ENCODE measurements at places on chromosomes 5 and 9.

DNA sequence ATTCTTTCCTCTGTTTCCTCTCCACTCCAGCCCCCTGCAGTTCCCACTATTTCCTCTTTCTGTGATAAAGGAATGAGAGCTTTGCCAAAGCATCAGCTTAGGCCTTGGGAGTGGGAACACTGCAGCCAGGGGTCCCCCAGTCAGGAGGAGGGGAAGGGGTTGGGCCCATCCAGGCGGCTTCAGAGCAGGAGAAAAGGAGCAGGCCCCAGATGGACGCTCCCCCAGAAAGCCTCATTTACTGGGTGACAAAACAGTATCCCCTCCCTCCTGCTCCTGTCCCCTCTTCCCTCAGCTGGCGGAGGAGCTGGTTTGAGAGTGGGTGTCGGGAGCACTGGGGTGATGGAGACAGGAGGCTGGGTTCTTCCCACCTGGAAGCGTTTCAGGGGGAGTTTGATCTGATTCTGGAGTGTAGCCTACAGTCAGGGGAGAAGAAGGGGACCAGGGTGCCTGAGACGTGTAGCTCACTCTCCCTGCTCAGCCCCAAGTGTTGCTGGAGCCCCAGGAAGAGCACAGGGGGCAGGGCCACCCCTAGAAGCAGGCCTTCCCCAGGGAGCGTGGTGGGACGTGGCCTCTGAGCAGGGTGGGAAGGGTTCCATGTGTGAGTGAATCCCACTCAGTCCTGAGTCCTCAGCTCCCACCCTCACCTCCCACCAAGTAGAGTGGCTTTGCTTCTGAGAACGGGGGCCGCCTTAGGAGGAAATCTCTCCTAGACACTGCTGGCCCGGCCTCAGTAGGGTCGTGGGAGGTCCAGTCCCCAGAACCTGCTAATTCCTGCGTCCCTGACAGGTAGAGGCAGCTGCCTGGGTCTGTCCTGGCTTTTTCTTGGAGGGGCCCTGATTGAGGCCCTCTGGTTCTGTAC lies 173.1 kb downstream of the CACNA1B start:
- no peak for DNase-seq

DNA sequence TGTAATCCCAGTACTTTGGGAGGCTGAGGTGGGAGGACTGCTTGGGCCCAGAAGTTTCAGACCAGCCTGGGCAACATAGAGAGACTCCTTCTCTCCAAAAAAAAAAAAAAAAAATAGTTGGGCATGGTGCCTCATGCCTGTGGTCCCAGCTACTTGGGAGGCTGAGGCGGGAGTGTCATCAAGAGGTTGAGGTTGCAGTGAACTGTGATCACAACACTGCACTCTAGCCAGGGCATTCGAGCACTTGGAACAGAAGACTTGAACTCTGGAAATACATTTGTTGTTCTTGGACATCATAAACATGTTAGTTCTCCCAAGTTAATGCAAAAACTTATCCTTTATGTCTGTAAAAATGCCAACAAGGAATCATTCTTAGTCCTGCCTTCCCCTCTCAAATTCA lies 29.6 kb downstream of the EHMT1 start:
- DNase-seq, result no peak

DNA sequence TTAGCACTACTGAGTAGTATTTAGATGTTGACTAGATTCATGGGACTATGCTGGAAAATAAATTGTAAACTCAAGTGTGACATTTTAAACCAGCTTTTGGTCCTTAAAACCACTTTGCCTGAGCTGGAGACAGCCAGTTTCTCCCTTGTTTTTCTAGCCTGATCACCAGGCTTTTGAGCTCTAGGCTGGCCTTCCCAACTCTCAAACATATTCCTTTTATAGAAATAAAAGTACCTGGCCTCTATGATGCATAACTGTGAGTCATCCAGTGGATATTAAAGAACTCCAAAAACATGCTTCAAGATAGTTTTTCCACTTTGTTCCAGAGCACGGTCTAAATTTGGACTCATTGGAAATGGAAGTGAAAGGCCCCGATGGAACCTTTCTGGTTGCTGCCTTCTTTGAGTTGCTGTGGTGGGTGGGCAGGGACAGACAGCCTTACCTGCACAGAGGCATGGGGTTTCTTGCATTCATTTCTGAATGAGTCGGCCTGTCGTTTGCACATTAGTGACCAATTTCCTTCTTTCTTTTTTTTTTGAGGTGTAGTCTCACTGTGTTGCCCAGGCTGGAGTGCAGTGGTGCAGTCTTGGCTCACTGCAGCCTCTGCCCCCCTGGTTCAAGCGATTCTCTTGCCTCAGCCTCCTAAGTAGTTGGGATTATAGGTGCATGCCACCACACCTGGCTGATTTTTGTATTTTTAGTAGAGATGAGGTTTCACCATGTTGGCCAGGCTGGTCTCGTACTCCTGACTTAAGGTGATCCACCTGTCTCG lies 43.1 kb downstream of the TRIO start:
- no peak for DNase-seq

DNA sequence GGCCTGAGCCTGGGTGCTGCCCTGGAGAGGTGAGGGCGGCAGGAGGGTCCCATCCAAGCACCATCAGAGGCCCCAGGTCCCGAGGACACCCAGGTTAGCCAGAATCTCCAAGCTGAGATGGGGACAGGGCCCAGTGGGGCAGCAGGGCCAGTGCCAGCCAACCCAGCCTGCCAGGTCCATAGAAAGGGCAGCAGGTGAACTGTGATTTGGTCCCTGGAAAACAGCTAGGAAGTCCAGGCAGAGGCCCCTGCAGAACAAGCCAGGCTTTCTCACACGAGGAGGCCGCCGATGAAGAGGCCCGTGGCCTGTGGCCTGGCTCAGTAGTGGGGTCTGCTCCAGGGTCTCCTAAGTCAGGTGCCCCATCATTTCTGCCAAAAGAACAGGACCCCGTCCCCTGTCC lies 2.0 kb downstream of the AGPAT2 start:
- no peak for DNase-seq

- no peak for DNase-seq
These were observed 540.9 kb downstream of the KIF4B start for GRCh38 chr5:155554500-155554899.

DNA sequence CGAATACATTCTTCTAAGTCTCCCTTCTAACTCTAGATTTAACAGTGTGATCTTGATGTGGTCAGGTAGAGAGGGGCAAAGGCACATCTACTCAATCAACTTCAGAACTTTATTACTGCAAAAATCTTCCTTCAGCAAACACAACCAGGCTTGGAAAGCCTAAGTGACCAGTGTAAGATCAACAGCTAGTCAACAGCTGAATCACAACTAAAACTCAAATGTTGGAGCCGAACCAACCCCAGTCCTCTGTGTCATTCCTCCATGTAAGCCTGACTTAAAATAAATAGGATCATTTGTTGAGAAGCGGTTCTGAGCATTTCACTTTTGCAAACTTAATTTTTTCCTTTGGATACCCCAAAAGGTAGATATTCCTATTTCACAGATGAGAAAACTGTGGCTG lies 352.7 kb downstream of the EBF1 start:
- DNase-seq, result no peak

- DNase-seq, result no peak
These were observed 709 bp downstream of the UAP1L1 start for GRCh38 chr9:137077758-137078693.

DNA sequence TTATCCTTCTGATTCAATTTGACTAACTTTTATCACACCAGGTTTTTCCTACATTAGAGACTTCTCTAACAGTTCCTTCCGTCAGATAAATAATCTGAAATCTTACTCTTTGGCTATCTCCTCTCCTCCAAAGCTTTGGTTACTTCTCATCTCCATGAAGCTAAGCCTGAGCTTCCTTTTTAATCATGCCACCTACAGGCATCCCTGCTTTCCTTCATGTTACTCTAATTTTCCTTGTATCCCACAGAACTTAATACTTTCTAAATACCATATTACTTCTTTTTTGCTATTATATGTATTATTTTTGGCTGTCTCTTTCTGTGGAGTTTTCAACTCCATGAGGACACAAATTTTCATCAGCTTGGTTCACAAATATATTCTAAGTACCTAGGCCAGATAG lies 49.7 kb downstream of the C9 start:
- no peak for DNase-seq

All from omental fat pad (tissue), 4 donors.